ENCODE measurements at places on chromosomes 1 and 21.

- DNase-seq, result no peak
These were observed 77.4 kb downstream of the STUM start for GRCh38 chr1:226625832-226626576.

- no peak for DNase-seq
These were observed 94.1 kb downstream of the ERG start for GRCh38 chr21:38404177-38404576.

GRCh38 chr1:190258003-190258402 is 219.7 kb downstream of the BRINP3 start:
- DNase-seq, result no peak

- no peak for DNase-seq
These were observed 76.1 kb downstream of the OLFM3 start for GRCh38 chr1:101920577-101920976.
